ENCODE measurements at places on chromosomes 16 and 17.

GRCh38 chr17:42574463-42574862 is 3.1 kb downstream of the PSMC3IP start:
- no peak for DNase-seq

DNA sequence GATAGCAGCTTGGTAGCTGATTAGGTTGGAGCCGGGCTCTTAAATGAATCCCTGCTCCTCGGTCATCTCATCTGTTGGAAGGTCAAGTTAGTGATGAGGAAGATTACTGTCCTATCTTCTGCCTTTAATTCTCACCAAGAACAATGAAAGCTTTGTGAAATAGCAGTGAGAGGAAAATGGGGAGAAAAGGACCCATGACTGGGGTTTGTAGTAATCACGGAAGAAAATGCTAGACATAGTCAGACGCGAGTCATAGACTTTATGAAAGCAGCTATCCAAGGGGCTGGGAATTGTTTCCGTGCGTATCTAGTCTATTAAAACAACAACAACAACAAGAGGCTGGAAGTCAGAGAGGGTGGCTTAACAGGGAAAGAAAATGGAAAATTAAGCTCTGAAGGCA is 18.3 kb downstream of the PIK3R5 start:
- no peak for DNase-seq

DNA sequence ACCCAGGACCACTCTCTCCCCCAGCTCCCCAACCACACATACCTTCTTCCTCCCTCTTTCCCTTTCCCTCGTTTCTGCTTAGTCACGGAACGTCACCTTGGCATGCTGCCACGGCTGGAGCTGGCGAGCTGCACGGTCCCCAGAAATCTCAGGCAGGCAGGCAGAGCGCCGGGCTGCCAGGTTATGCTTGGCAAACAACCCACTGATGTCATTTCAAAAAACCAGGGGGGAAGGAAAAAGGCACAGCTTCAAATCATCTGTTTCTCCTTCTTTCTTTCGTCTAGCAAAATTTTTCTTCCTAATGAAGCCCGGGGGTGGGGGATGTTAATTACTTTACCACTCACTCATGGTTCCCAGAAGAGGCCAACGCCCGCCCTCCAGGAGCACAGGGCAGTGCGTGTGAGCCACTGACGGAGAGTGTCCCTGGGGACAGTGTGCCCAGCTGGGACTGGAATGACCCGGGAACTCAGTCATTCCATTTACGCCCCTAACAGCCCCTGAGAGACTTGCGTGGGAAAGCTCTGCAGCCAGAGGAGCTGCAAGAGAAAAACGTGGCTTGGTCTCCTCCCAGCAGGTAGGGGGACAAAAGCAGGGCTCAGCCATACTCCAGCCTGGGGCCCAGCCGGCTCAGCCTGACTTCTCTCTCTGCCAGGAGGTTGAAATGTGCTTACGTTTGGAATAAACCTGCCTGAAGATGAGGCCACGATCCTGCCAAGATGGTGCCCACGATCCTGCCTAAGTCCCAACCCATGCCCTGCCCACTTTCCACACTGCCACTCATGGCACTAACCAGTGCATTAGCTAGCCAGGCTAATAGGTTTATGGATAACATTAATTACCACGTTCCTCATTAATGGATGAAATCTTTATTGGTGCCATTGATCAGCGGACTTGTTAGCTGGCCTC is 198.9 kb downstream of the ZFHX3 start:
- DNase-seq, result peak; percentile 98

DNA sequence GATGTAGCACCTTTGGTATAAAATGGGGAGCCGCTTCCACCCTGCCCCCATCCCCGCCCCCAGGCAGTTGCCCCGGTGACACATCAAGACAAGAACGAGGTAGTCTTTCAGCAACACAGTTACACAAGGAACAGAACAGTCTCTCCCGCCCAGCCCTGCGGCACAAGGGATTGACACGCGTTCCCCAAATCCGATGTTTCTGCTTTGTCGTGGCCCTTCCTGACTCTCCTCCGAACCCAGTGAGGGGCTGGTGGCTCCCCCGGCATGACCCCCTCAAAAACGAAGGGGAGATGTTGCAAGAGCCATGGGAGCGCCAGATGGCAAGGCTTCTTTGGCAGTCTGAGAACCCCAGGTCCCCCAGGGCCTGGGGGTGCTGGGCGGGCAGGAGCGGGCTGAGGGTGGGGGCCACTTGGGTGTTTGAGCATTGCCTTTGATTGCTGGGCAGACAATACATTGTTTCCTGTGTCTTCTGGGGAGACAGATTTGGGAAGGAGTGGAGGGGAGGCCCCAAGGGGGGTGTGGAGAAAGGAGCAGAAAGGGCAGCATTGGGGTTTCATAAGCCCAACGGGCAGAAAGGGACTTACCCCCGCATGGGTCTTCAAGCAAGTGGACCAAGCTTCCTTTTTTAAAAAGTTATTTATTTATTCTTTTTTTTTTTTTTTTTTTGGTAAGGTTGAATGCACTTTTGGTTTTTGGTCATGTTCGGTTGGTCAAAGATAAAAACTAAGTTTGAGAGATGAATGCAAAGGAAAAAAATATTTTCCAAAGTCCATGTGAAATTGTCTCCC is 16.6 kb downstream of the COL1A1 start:
- peak; percentile 93 for DNase-seq

DNA sequence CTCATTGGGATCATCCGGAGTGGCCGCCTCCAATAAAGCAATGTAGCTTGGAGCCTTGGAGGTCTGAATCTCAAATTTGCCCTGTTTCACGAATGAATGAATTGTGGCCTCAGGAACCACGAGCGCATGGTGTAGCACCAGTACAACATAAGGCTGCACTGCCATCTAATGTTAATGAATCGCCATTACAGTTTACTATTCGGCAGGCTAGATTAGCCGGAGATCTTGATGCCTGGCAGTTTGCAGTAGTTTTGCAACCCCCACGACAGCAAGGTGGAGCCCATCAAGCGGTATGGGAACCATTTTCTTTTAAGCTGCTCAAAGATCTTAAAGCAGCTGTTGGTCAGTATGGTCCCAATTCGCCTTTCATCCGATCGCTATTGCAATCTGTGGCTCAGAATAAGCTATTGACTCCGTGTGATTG is 18.8 kb downstream of the ALOX15B start:
- peak; percentile 63 for DNase-seq

DNA sequence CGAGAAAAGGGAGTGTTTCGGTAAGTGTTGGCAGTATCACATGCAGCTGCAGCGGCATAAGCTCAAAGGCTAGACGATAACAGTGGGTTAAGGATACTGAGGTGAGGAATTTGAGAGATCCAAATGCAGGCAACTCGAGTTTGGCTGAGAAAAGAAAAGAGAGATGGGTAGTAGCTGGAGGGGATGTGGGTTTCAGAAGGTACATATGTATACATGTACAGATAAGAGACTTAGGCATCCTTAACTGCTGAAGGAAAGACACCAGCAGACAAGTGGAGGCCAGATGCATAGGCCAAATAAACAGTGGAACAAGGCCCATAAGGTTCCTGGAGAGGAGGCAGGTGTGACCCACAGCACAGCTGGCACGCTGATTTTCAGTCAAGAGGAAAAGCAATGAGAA is 86.6 kb upstream of the NETO2 start:
- no peak for DNase-seq

DNA sequence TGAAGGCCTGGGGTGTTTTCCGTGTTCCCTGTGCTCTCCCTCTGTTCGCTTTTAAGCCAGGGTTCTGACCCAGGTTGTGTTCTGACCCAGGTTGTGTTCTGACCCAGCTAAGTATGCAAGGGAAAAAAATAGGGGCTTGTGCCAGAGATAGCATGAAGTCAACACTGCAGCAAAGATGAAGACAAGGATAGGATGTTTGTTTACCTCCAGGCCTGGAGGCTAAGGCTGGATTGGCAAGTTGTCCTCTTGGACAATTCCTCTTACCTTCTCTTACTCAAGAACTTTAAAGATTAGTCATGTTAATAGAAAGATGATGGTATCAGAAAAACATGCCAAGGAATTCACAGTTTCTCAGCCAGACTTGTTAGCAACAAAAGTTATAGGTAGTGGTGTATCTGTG is 19.4 kb downstream of the LYRM9 start:
- DNase-seq, result no peak

- DNase-seq, result no peak
Measured at GRCh38 chr17:56919717-56920116, 5.9 kb upstream of the TRIM25 start.

DNA sequence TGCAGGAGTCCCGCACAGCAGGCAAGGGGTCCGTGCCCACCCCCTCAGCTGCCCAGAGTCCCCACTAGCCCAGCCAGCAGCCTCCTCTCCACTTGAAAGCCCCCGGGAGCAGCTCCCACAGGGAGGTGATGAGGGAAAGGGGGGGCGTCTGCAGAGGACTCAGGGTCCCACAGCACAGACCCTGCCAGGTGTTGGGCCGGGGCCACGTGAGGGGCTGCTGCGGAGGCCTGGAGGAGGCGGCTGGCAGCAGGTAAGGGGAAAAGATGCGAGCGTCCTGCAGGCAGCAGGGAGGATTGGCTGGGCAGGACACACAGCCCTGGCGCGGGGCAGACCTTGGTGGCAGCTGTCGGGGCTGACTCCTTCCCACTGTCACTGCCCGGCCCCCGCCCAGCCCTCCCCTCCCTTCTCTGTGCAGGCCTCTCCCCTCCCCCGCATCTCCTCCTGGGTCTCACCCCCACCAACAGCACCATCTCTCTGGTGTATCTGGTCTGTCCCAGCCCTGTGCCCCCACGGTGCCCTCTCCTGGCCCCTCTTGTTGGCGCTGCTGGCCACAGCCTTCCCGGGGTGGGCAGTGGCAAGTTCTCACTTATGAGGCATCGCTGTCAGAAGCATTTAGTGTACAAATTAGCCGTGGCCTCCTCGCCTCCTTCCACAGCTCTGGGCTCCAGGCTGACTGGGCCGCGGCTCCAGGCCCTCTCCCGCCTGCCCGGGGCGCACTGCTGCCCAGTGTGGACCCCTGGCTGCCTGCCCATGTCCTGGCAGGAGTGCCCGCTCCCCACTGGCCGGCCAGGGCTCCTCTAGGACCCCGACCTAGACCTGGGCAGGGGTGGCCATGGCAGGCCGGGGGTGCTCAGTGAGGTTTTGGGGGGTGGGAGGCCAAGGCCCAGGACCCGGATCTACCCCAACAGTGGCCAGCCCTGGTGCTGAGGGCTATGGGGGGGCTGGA is 4.4 kb upstream of the PRR35 start:
- no peak for DNase-seq

- no peak for DNase-seq
Measured at GRCh38 chr16:31224092-31224955, 7.4 kb upstream of the PYDC1 start.

DNA sequence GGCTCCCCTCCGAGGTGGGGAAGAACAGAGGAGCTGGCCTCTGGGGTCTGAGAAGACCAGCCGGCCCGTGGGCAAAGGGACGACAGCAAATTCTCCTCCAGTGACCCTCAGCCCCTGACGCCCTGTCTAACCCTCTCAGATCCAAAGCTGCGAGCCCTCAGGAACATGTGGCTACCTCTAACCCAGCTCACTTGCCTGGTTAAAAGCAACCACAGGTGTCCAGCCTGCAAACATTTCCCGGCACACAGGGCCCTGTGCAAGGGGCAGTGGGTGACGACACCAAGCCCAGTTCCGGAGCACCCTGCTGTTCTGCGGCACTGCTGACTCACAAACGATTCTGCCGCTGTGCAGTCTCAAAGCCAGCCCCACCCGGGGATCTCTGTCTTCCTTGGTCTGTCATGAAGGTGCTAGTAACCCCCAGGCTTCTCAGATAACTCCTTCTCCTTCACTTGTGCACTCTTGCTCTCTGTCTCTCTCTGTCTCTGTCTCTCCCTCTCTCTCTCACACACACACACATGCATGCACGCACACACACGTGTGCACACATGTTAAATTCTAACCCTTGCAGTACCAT is 23.0 kb downstream of the WNT3 start:
- no peak for DNase-seq

DNA sequence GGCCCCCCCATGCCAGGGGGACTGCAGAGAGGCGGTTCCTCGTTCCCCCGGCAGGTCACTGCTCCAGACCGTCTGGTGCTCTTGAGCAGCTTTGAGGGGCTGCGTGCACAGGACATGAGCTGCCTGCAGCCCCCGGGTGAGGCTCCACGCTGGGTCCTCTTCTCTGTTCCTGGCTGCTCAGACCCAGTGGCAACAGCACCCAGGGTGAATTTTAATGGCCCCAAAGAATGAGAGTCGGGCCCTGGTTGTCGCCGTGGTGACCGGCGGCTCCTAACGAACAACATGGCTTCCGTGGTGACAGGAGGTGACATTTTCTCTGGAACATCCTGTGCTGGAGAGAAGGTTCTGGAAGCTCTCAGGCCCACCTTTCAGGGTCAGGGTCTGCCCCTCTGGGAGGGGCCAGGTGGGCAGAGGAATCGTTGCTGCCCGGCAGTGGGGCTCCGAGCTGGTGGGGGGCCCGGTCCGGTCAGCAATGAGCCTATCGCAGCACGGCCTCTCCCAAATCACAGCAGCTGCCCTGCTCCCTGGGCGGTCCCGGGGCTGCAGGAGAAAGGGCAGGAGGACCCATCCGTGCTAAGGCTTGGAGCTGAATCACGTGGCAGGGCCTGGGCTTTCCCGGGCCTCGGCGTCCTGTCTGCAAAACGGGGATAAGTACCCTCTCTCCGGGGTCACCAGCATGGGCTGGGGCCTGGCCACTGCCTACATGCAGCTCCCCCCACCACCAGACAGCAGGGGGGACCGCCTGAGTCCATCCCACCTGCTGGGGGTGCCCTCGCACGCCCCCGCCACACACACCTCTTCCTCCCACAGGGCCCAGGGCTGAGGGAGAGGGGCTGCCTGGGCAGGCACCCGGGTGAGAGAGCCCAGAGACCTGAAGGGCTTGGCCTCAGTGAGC is 3.4 kb upstream of the C1QTNF8 start:
- no peak for DNase-seq

GRCh38 chr17:79664930-79665737 is 54.3 kb upstream of the RBFOX3 start:
- DNase-seq, result peak; percentile 56

- DNase-seq, result no peak
Measured at GRCh38 chr17:9880582-9880999, 24.5 kb downstream of the RCVRN start.

GRCh38 chr17:49928837-49929475 is 40.0 kb upstream of the DLX4 start:
- DNase-seq, result no peak

GRCh38 chr17:55742272-55743102 is 8.4 kb upstream of the PCTP start:
- no peak for DNase-seq

- no peak for DNase-seq
Measured at GRCh38 chr16:82133798-82134197, 36.2 kb downstream of the MPHOSPH6 start.

DNA sequence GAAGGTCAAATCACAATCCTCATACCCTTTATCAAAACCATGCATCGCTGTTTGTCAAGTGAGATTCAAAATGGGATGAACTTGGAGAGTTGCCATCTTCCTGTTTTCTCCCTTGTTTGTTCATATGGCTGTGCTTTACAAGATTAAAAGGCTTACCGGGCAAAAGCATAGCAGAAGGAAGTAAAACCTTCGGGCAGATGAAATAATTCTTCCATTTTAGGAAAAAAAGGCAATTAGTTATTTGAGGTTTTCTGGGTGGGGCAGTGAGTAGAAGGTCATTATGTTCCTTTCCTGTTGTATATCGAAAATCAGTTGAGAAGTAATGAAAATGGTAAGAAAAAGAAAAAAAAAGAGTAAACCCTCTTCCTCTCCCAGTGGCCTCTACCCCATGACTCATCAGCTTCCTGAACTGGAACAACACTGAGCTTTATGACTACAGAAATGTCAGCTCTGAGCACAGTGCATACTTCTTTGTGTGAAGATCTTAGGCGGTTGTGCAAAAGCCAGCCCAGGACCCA is 369.2 kb downstream of the CDH13 start:
- no peak for DNase-seq

GRCh38 chr17:45332989-45333701 is 16.3 kb upstream of the MAP3K14 start:
- DNase-seq, result peak; percentile 71
